Smooth muscle cell of trachea (primary cell): ENCODE measurements at places on chromosomes 5 and 9. TPM values are rescaled to one million over a fixed set of nuclear protein-coding genes. Genes with fewer than 3 reads are reported as not detected.

Gene CAMK2A
- total RNA-seq: 1.5 and 3.8 TPM in 2 replicates

Gene RMRP
- 6,137 and 10,606 TPM in 2 replicates for total RNA-seq

Gene C9orf152
- total RNA-seq: 0.17 TPM in 1 of 2 replicates, not detected in the other

Gene IFNK
- total RNA-seq: not detected in 2 replicates

Gene SMIM33
- not detected in 2 replicates for total RNA-seq

Gene UNC5A
- total RNA-seq: not detected in 2 replicates

Gene PCDHB5
- total RNA-seq: 0.29 and 1.3 TPM in 2 replicates

Gene RNF224
- total RNA-seq: 0.17 TPM in 1 of 2 replicates, not detected in the other

Gene CLINT1
- 84.5 and 95.8 TPM in 2 replicates for total RNA-seq

Gene NFIL3
- total RNA-seq: 47.1 and 56.0 TPM in 2 replicates

Gene FBLL1
- total RNA-seq: 0.44 and 1.7 TPM in 2 replicates

Gene PRRT1B
- total RNA-seq: not detected in 2 replicates

Gene OGN
- 17.5 and 19.6 TPM in 2 replicates for total RNA-seq

Gene FOXD4L5
- total RNA-seq: 0.15 and 0.17 TPM in 2 replicates

Gene BRD3OS
- total RNA-seq: 21.8 and 41.8 TPM in 2 replicates

Gene RAI14
- 107 and 176 TPM in 2 replicates for total RNA-seq

Gene AGTPBP1
- total RNA-seq: 10.9 and 17.7 TPM in 2 replicates

Gene FOXD4
- 0.17 TPM in 1 of 2 replicates, not detected in the other for total RNA-seq

Gene CDH6
- 61.4 and 77.2 TPM in 2 replicates for total RNA-seq

Gene BTNL9
- not detected in 2 replicates for total RNA-seq

Gene NUTM2F
- total RNA-seq: not detected in 2 replicates
